T-helper 2 cell (primary cell): ENCODE measurements at places on chromosomes 2 and 18.

DNA sequence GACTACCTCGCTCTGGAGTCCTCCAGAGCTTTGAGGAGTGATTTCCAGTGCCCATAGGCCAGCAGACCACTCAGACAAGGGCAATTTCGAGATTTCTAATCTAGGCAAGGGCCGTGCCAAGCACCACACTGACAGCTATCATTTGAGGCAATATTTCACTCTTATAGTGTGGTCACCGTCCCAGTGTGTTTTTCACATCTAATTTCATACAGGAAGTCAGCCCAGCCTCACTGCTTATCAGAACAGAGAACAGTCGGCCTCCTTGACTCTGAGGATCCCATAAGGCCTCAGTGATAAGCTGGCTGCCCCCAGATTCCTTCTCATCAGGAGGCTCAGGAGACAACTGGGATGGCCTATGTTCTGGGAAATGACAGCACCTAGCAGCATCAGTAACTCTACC, 581 bp downstream of the CAPN14 start:
- DNase-seq: no peak

DNA sequence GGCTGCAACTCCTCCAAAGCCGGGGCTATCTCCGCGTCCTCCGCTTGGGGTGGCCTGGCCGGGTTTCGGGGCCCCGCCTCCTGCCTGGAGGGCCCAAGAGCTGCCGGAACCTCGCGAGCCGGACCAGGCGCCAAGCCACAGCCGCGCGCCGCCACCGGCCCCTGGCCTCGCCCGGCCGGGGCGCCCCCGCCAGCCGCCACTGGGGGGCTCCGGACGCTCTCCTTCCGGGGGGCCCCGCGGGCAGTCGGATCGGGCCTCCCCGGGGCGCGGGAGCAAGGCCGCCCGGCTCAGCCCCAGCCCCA, 17.4 kb upstream of the HAAO start:
- peak; percentile 58 for DNase-seq

- no peak for DNase-seq
These were observed 252.4 kb downstream of the GRB14 start for GRCh38 chr2:164368896-164369295.

DNA sequence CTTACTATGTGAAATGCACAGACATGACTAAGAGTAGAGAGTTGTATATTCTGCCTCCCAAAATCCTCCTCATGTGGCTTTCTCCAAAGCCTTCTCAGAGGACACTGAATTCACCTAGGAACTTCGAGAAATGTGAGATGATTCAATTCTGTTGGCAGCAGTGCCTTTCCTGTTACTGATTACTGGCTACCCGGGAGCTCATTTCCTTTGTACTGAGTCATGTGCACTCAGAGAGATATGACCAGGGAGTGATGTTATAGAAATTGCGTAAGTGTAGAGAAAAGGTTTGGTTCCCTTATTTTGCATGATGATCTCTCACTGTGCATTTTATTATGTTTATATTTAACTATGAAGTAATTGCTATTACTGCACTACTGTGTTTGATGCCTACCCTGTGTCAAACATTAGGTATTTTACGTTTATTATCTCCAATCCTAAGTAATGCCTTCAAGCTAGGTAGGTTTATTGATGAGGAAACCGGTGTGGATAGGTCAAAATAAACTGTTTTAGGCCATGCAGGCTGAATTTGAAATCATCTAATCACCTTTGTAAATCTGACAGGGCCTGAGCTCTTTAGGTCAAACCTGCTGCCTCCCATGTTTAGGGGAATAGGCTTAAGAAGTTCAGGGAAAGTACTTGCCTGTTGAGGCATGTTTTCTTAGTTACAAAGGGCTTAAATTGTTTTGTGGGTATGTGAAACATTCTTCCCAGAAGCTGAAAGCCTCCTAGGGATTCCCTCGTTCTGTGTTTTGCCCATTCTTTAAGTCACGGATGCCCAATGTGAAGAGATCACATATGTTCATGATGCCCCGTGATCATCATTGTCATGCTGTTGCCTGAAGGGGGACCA, 86.8 kb downstream of the FMNL2 start:
- no peak for DNase-seq

GRCh38 chr2:173874003-173874893, 90.9 kb downstream of the SP3 start:
- no peak for DNase-seq
